ENCODE measurements at places on chromosomes 3 and 15.

DNA sequence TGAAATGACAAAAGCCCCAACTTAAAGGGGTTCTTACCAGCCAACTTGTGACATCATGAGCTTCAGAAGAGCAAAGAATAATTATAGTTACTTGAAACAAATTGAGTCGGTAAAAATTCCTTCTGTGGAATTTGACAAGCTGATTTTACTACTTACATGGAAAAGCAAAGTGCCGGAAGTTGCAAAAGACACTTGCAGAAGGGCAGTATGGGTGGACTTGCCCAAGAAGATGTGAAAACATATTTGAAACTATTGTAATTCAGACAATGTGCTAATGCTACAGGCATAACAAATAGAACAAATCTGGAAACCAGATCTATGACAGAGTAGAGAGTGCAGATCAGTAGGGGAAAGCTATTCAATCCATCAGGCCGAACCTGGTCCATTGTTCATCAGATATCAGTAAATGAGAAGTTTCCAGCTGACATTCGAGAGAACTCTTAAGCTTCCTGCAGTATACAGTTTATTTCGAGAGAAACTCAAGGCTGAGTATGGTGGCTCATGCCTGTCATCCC is 2.5 kb upstream of the KIF7 start:
- no peak for DNase-seq

- no peak for DNase-seq
Observed at GRCh38 chr3:55750525-55750924, 263.4 kb upstream of the WNT5A start.

DNA sequence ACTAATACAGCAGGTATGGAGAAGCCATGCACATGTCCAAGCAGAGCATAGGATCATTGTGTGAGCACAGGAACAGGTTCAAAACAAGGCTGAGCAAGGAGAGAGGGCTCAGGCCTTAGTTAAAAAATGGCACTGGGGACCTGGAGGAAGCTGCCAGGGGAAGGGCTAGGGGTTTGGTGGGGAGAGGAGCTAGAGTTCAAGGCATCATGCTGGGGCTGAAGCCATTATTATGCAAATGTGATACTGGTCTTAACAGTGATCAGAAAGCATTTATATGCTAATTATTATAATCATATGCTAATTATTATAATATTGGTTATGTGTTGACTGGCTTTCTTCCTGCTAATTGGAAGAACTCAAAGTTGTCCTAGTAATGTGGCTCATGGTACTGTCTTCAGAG is 546.0 kb upstream of the CFAP20DC start:
- DNase-seq, result no peak

DNA sequence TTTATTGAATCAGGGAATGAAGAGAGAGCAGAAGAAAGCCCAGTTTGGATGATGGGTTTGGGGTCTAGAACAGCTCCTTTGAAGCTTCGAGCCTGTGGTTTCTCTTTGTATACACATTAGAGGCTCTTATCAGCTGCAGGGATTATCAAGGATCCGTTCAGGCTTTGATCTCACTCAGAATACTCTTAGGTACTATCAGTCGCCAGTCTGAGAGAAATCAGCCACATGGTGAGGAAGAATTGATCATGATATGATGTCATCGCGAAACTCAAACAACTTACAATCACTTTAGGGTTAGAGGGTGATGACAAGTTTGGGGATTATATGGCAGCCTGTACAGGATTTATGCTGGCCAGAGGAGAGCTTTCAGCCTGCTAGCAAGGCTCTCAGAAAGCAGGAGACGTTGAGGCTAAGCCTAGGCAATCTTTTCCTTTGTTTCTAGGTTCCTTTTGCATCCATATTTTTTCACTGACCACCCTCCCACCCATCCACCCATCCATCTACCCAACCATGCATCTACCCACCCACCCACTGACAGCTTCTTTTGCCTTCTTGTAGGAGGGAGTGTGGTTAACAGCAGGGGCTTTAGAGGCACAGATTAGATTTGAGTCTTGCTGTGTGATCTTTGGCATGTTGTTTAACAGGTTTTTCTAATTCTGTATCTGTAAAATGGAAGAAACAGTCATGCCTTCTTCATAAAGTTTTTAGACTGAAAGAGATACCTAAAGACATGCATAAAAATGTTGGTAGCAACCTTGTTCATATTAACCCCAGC is 330.4 kb upstream of the LRRFIP2 start:
- DNase-seq, result no peak

DNA sequence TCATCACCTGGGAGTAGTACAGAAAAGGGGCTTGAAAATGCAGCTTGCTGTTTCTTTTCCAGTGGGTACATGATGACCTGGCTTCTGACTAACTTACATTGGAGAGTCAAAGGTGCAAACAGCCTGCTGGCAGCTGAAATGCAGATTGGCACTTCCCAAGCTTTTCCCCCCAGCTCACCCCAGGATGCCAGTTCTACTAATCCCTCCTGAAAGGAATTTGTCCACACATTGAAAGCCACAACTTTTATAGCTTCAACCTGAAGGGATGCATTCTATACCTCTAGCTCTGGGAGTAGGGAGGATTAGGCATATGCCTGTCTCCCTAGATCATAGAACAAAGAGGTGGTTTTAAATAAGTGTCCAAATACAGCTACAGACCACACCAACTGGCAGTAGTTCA is 281.7 kb downstream of the EFHB start:
- DNase-seq, result no peak
